Ascending aorta (tissue), 2 donors: ENCODE measurements at places on chromosomes 4 and X.

GRCh38 chrX:103063191-103063845 lies 653 bp downstream of the BEX1 start:
- DNase-seq = no peak

DNA sequence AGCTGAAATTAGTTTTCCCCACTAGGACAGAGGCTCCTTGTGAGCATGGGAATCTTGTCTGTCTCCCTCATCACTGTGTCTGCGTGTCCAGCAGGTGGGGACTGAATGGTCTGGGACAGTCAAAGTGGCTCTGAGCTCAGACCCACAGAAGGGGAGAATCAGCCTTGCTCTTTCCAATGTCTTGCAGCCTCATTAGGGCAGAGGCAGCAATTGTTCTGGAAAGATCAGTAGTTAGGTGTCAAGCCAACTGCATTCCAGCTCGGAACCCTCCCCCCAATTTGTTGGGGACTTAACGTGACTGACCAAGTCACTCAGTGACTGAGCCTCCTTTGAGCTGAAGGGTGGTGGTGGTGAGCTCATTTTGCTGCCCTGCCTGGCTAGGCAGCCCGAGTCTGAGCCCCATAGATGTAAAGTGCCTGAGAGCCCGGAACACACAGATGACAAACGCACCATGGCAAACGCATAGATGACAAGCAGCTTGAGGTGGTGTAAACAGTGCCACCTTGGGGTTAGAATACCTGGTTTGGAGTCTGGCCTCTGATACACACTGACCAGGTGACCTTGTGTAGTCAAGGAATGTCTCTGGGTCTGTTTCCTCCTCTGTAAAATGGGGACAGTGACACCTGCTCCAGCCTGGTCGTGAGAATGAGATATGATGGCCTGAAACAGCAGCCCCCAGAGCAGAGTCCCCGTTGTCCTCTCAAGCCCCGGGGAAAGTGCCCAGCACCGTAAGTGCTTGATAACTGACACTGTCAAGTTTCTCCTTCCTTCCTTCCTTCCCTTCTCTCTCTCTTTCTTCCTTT lies 2.7 kb upstream of the SORCS2 start:
- peak; percentile 47 for DNase-seq

DNA sequence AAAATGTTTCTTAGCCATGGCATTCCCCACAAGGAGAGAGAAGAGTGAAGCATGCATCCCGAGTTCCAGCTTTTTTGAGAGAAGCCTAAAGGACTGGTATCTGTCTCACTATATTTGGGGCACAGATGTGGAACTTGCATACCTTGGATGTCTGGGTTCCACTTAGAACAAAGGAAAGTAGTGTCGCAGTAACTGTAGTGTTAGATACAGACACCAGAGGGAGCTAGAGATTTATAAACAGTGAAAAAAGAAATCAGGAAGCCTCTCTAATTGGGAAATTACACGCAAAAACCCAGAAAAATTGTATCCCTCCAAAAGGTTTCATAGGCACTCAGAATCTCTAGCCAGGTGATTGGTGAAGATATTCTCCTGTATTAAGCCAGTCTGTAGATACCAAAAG lies 34.4 kb downstream of the AGTR2 start:
- DNase-seq = no peak

- DNase-seq = no peak
Measured at GRCh38 chr4:8851321-8852117, 20.1 kb downstream of the HMX1 start.

GRCh38 chrX:4263030-4263803 lies 549.8 kb upstream of the PRKX start:
- DNase-seq = no peak

GRCh38 chr4:167966143-167966542 lies 126.2 kb upstream of the ANXA10 start:
- DNase-seq = no peak

- no peak for DNase-seq
Measured at GRCh38 chrX:12947545-12948235, 27.2 kb upstream of the TMSB4X start.

GRCh38 chr4:73764513-73764912 lies 24.1 kb downstream of the CXCL8 start:
- DNase-seq = no peak

- DNase-seq = no peak
Measured at GRCh38 chr4:86652332-86652932, 58.3 kb downstream of the PTPN13 start.

GRCh38 chr4:6873291-6873690 lies 36.3 kb upstream of the TBC1D14 start:
- DNase-seq = no peak

DNA sequence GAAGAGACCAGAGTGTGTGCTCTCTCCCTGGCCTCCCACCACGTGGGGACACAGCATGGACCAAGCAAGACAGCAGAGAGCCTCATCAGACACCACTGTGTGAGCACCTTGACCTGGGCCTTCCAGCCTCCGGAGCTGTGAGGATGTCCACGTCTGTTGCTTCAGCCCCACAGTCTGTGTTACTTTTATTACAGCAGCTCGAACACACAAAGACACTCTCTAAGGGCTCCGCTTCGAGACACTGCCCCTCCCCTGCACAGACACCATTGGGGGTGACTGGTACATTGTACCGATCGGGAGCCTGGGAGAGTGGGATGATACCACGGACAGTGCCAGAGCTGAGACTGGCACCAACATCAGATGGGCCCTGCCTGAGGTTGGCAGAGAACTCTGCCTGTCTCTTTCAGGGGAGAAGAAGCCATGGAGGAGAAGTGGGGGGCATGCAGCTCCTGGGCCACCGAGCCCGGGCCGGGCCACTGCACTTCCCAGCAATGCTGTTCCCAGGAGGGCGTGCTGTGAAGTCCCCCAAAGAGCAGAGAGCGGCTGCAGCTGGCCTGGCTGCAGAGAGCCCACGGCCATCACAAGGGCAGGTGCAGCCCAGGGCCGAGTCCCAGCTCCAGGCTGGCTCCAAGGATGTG lies 48.1 kb upstream of the HMX1 start:
- DNase-seq = no peak

- DNase-seq = no peak
Measured at GRCh38 chr4:174734181-174734580, 94.9 kb downstream of the GLRA3 start.

GRCh38 chr4:150323406-150324325 lies 245.4 kb downstream of the DCLK2 start:
- DNase-seq = no peak

- no peak for DNase-seq
Measured at GRCh38 chrX:120365320-120365719, 3.4 kb downstream of the ATP1B4 start.

- DNase-seq = no peak
Measured at GRCh38 chr4:110953191-110953590, 330.3 kb upstream of the PITX2 start.

DNA sequence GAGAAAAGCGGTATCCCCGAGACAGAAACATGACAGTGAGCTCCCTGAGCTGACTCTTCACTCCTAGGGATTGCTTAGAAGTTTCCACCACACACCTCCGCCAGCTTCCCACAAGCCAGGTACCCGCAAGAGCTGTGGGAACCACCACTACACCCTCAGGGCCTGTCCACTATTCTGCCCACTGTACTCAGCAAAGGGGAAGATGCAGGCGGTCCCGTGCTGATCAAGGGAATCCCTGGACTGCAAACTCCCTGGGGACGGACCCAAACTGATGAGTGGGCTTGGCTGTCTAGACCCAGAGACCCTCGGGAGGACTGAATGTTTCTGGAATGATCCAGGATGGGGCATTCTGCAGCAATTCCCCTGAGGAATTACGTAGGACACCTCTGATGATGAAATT lies 30.2 kb downstream of the REELD1 start:
- no peak for DNase-seq

GRCh38 chr4:84220990-84221389 lies 278.1 kb downstream of the NKX6-1 start:
- no peak for DNase-seq

DNA sequence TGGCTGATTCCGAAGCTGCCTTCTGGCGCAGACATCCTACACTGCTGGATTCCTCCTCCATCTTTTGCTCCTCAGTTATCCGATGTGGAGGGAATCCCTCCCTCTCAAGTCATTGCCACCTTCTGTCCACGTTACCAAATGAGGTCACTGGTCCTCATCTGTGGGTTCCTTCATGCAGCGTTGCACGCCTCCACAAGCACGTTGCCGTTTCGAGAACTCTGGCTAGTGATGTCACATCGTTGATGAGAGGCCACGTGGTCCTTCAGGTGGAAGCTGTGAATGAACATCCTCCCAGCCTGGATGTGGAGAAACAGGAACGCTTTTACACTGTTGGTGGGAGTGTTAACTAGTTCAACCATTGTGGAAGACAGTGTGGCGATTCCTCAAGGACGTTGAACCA lies 323.2 kb downstream of the DHRSX start:
- no peak for DNase-seq

GRCh38 chr4:153016592-153016991 lies 80.5 kb downstream of the FHDC1 start:
- no peak for DNase-seq

GRCh38 chr4:54076673-54077072 lies 12.3 kb upstream of the CHIC2 start:
- no peak for DNase-seq

- no peak for DNase-seq
Measured at GRCh38 chr4:123304151-123304964, 92.2 kb upstream of the SPRY1 start.

DNA sequence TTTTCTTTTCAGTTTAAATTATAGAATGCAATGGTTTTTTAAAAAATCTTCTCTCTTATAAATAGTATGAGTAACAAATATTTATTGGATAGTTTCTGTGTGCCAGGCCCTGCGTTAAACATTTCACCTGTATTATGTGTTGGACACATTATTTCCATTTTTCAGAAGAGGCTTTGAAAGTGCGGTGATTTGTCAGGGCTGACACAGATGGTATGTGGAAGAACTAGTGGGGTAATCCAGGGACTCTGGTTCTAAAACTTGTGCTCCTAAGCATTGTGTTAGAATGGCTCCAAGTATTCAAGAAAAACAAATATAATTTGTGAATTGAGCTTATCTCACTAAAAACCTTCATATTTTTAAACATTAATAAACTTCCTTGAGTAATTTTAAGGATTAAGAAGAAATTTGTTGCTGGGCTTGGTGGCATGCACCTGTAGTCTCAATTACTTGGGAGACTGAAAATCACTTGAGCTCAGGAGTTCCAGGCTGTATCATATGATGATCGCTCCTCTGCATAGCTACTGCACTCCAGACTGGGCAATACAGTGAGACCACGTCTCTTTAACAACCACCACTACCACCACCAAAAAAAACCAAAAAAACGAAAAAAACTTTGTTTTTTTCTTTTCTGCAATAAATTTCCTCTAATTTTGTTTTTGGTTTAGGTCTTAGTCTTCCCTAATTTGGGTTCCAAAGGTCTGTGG lies 40.0 kb downstream of the RAPGEF2 start:
- no peak for DNase-seq

- DNase-seq = no peak
Measured at GRCh38 chr4:159922119-159922518, 819.2 kb downstream of the RAPGEF2 start.

- DNase-seq = no peak
Measured at GRCh38 chr4:23135792-23136645, 443.3 kb downstream of the GBA3 start.

DNA sequence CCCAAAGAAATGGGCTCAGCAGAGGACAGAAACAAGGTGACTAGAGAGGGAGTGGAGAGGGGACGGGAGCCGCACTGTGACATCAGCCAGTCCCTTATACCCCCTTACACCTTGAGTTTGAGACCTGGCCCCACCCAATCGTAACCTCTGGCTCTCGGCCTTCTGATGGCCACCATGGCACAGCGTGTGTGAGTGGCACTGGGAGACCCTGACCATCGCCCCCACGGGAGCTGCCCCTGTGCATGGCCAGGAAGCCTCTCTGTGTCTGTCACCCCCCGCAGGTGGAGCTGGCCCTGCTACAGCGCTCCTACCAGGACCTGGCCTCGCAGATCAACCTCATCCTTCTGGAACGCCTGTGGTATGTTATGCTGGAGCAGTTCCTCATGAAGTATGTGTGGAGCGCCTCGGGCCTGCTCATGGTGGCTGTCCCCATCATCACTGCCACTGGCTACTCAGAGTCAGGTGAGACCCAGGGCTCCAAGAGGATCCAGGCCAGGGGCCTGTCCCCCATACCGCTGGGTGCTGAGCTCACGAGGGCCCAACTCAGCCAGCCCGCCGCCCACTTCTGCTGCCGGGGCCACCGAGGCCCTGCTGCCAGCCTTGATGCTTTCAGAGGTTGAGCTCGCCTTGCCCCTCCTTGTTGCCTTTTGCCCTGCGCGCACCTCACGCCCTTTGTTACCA lies 4.4 kb downstream of the ABCD1 start:
- DNase-seq = no peak

DNA sequence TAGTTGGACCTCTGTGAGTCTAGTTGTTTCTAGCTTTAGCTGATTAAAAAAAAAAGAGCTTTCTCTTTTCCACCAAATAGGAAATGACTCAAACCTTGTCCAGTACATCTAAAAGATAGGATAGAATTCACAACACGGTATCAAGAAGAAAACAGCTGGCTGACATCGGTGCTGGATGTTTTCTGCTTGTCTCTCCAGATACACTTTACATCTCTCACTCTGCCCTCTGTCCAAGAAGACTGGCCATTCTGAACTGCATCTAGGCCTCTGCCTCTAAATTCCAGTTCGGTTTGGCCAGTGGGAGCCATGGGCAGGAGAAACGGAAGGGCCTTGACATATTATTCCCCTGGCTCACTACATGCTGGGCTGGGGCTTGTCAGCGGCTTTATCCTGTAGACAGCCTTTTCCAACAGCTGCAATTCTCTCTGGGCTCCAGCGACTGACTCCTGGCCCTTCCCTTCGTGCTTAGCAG lies 57.3 kb upstream of the SHISA3 start:
- DNase-seq = peak; percentile 66

DNA sequence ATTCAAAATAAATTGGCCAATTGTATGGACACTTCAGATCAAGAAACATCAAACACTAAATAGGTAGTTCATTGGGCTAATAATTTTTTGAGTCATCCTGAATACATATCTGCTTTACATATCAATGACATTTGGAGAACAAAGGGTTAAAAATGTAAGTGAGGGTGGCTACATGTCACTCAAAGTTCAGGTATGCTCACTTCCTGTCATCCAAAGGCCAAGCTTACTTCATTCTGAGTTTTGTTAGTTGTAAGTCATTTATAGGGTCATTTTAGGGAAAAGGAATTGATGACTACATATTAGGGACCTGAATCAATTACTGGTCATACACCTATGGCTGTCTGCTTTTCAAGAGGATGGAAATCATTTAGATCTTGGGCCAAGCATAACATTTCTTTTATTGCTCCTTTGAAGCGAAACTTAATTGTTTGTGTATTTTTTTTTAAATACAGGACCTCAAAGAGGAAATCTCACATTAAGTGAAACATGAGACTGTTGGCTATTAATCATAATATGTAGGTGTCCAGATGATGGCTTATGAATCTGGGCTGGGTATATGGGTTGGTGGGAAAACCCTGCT lies 119.2 kb upstream of the LEF1 start:
- no peak for DNase-seq

- no peak for DNase-seq
Measured at GRCh38 chr4:38125816-38126215, 165.6 kb downstream of the PTTG2 start.

- DNase-seq = no peak
Measured at GRCh38 chr4:8510611-8511285, 69.4 kb upstream of the GPR78 start.
